Activated T-cell treated with anti-CD3 and anti-CD28 coated beads for 48 hours (primary cell): ENCODE measurements at places on chromosomes 5 and 9.
A peak's percentile ranks its signal among the peaks of the same experiment; 100 is the strongest.

DNA sequence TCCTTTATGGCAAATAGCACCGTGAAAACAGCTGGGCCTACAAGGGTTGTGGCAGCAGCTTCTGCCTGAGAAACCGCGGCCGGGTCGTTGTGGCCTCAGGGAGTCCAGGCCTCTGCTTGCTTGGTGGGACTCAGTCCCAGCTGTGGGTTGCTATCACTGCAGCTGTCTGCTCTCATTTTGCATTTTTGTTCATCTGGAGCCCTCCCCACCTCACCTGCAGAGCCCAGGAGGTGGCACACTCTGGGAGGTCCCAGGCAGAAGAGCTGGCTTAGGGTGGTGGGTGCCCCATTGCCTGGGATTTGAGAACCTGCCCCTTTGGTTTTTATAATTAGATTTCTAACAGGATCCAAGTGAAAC is 138.4 kb downstream of the GADD45G start:
- DNase-seq, result no peak

GRCh38 chr9:76913467-76913866 is 7.6 kb upstream of the PRUNE2 start:
- DNase-seq, result no peak

- DNase-seq, result no peak
These were observed 1.3 kb upstream of the ZBTB34 start for GRCh38 chr9:126859111-126859510.

DNA sequence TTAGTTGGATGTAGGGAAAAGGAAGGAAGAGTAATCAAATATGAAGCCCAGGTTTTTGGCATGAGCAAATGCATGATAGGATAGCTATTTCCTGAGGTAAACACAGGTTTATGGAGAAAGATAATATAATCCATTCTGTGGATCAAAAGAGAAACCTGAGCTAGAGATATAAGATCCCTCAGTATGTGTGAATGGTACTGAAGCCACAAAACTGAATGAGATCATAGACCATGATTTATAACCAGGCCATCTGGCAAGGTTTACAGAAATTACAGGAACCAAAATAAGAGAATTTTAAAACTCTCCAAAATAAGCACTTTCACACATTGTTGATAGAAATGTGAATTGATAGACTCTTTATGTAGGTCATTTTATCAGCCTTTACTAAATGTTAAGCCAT is 28.7 kb upstream of the ECM2 start:
- DNase-seq, result no peak

DNA sequence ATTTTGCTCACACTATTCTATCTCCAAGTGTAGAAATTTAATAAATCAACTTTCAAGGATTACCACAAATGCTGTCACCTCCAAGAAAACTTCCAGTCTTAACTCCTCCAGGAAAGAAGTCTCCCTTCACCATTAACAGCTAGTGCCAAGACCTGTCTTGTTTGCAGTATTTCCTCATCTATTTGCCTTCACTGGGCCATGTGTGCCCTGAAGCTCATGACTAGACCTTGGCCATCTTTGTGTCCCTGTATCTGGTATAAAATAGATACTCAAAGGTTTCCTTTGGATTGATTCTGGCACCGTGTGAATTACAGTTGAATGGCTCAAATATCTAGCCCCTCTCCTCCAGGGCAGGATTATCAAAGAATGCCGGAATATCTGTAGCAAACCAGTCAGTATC is 346.7 kb upstream of the KLF4 start:
- no peak for DNase-seq

- peak; percentile 4 for DNase-seq
These were observed 87.5 kb upstream of the PPP2R2B start for GRCh38 chr5:146965761-146966659.

GRCh38 chr9:109766351-109766750 is 13.6 kb upstream of the PALM2AKAP2 start:
- DNase-seq, result no peak

GRCh38 chr5:154273028-154273617 is 82.6 kb downstream of the GALNT10 start:
- no peak for DNase-seq

DNA sequence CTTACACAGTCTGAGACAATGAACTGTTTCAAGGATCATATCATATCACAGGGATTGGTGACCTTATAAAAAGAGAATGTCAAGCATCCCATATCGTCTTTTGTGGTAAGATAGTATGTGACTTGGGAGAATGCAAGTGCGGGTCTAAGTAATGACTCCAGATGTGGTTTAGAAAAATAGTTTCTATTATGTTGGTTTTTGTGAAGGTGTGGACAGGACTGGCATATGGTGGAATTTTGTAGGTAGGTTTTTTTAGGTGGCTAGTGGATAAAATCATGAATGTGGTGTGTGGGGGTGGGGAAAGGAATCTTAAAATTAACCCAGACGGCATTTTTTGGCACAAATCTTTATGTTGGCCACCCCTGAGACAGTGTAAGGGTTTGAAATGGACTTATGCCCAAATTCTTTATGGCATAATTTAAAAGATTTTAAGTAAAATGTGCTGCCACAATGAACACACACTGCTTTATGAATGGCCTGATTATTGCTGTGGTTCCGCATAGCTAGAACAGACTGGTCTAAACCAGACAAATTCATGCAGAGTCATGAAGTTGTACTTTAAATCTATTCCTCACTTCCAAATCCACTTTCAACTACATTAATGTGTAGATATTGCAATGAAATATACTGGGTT is 204.8 kb upstream of the HAPLN1 start:
- DNase-seq, result no peak

DNA sequence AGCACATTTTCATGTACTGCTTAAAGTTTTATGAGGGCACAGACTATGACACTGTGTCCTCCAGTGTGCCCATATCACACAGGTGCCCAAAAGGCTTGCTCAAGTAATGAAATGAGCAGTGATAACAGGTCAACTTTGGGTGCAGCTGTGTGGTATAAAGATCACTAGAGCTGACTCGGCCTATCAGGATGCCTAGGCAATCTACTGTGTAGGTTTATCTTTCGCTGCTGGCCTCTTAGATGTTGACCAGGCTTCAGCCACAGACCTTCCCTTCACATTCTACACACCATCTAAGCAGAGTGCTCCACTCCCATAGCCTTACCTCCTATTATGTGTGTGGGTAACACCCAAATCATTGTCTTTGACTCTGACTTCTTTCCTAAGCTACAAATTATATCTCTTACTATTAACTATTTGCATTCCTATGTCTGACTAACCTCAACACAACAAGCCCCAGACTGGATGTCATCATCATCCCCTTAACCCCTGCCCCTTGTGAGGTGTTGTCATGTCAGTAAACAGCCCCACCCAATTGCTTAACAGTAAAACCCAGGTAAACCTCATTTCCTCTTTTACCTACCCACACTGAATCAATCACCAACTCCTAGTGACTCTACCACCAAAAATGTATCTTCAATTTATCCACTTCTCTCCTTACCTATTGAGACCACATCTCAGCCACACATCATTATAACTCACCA is 2.5 kb downstream of the SREK1IP1 start:
- no peak for DNase-seq

GRCh38 chr5:150661086-150661485 is at the start of gene MYOZ3:
Gene MYOZ3, plus strand, starts transcription at chr5:150661251. Its CDS starts 1,691 bp downstream, at chr5:150662942.
- DNase-seq, result no peak

- DNase-seq, result no peak
These were observed 40.9 kb upstream of the IER5L start for GRCh38 chr9:129218918-129219317.

GRCh38 chr9:84731696-84732095 is 62.2 kb downstream of the NTRK2 start:
- no peak for DNase-seq

DNA sequence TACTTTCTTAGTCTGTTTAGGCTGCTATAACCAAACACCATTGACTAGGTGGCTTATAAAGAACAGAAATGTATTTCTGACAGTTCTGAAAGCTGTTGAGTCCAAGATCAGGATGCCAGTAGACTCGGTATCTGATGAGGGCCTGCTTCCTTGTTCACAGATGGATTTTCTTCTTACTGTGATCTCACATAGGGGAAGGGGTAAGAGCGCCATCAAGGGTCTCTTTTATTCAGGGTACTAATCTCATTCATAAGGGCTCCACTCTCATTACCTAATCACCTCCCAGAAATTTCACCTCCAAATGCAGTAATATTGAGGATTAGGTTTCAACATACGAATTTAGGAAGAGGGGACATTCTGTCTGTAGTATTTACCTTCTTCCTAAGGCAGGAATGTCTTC is 384.0 kb upstream of the DMAC1 start:
- DNase-seq, result no peak
